ENCODE measurements at places on chromosomes 12 and 14.

DNA sequence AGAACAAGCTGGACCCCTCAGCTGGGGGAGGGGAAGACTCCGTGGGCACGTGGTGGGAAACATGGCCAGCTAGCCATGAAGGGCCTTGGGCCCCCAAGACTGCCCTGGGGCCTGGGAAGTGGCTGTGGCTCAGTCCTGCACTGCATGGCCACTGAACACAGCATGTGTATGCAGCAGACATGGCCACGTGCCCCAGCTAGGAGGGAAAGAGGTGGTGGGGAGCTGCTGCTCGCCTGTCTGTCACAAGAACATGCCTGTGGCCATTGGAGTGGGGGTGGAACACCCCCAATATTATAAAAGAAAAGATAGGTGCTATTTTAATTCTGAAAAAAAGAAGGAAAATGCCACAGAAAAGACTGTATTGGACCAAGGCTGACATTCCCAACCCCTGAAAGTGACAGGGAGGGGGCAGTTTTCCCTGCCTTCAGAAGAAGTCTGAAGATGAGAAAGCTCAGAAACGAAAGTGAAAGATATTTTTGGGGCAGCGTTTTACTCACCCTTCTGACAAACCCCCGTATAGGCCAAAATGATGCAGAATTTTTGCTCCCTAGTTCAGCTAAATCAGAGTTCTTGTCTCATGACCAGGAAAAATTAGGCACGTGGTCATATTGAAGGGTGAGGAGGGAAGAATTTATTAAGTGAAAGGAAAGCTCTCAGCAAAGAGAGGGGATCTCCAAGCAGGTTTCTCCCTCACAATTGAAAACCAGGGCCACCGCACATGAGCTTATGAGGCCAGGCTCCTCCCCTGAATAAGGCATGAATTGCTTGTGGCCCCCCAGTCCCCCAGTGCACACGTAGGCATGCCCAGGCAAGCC, 35.2 kb upstream of the PCNX1 start:
- DNase-seq, result no peak

DNA sequence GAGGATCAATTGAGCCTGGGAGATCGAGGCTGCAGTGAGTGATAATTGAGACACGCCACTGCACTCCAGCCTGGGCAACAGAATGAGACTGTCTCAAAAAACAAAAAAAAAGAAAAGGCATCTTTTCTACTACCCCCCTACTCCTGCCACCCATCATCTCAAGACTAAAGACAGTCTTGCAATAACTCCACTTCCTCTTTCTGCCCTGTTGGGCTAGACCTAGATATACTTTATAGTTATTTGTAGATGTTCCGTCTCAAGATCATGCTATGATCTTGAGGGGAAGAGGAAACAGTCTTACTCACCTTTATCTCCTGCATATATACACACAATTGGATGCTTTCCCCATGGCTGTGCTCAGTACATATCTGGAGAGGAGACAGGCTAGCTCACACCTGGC, 12.1 kb upstream of the ESPL1 start:
- DNase-seq, result no peak

- DNase-seq, result no peak
These were observed 5.3 kb downstream of the BHLHE41 start for GRCh38 chr12:26119391-26119989.

- no peak for DNase-seq
These were observed 83.8 kb upstream of the DNM1L start for GRCh38 chr12:32595251-32595650.

DNA sequence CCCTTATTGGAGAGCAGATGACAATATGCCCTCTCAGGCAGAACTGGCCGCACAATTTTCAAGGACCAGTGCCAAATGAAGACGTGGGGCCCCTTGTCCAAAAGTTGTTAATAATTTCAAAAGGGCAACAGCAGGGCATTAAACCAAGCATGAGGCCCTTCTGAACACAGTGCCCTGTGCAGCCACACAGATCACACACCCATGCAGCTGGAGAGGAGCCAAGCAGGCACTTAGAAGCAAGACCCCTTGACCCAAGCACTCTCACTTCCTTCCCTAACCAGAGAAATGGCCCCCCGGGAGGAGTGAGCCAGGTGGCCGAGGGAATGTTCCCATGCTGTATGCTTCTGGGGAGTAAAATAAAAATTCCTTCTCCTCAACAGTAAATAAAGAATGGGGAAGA, 114.0 kb upstream of the TMPO start:
- DNase-seq, result no peak

DNA sequence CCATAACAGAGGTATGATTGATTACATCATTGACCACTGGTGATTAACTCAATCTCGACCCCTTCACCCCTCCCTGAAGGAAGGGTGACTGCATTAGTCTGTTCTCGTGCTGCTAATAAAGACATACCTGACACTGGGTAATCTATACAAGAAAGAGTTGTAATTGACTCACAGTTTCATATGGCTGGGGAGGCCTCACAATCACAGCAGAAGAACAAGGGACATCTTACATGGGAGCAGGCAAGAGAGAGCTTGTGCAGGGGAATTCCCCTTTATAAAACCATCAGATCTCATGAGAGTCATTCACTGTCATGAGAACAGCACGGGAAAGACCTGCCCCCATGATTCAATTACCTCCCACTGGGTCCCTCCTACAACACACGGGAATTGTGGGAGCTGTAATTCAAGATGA, 55.9 kb upstream of the TMCC3 start:
- DNase-seq, result no peak

DNA sequence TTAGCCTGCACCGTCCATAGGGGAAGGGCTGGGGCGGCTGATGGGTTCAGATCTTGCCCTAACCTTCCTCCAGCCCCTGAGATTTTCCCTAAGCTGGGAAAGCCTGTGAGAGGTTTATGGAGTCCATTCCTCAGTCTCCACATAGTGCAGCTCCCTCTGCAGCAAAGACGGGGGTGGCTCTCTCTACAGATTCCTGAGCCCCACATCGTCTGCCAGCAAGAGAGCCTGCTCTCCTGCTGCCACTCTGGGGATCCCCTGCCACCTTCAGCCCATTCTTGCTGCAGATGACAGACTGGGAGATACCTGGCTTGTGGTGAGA, 3.1 kb downstream of the SMIM41 start:
- DNase-seq, result no peak

DNA sequence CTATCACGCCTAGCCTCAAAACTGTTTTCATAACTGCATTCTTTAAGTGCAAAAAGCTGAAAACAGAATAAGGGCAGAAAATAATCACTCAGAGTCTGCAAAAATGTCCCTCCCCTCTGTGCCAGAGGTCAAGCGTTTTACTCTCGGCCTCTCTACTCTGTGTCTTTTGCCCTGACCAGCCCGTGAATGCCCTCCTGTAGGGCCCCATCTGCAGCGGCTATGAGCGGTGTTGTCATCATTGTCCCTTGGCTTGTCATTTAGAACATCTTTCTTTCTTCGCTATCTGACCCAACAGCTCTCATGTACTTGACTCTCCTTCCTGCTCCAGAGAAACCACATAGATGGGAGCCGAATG, 21.7 kb downstream of the ELK3 start:
- DNase-seq, result no peak

- no peak for DNase-seq
These were observed 1.9 kb downstream of the IFNG-AS1 start for GRCh38 chr12:67991158-67991557.

GRCh38 chr12:22755629-22756028, 130.7 kb downstream of the ETNK1 start:
- DNase-seq, result no peak

- no peak for DNase-seq
These were observed 199.9 kb downstream of the CCDC91 start for GRCh38 chr12:28390206-28390605.

GRCh38 chr14:43407706-43408105, 1099.4 kb downstream of the FSCB start:
- DNase-seq, result no peak

DNA sequence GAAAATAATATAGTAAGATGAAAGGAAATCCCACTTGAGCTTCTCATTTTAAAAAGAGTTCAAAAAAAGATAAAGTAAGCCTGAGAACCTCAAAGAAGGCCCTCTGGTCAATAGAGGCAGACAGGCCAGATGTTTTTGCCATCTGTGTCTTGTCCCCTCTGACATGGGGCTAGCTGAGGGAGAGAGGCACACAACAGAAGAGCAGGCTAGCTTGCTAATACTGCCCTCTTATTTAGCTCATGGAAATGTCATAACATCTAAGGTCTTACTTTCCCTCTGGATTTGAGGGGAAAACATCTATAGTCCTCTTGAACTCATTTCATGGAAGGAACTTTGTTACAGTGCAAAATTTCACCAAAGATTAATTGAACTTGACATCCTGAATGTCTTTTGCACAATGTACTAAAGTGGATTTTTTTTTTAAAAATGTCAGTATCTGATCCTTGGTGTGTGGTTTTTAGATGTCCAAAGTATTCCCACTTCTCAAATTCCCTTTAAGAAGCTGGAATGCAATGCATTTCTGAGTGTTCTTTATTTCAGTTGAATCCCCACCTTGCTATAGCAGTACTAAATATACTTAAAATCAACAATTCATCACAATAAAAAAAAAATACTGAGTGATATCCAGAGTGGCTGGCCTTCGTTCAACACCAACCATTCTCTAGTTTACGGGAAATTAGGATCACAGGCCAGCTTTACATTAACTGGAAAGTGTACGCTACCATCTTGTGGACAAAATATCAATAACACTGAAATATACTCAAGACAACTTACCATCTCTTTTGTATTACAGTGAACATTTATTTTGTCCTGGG, 176.7 kb downstream of the PAH start:
- DNase-seq, result no peak

GRCh38 chr12:60335745-60336144, 739.9 kb downstream of the SLC16A7 start:
- no peak for DNase-seq

DNA sequence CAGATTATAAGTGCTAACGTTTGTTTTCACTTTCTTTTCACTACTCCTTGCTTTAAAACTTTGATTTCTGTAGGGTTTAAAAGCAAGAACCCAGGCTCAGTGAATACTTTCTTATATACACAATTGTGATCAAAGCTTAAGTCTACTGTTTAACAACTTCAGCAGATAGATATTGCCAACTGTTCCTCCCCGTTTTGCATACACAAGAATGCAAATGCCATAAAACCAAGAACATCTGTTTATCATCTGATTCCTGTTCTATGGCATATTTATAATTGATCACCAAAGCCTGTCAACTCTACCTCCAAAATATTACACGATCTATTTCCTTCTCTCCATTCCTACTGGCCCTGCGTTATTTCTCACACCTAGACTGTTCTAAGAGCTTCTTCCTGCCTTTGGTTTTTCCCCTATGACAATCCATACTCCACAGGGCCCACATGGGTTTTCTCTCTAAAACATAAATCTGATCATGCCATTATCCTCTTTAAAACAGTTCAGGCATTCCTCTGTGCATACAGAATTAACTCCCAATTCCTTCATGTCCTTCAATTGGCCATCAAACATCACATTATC, 15.9 kb downstream of the MED13L start:
- no peak for DNase-seq

DNA sequence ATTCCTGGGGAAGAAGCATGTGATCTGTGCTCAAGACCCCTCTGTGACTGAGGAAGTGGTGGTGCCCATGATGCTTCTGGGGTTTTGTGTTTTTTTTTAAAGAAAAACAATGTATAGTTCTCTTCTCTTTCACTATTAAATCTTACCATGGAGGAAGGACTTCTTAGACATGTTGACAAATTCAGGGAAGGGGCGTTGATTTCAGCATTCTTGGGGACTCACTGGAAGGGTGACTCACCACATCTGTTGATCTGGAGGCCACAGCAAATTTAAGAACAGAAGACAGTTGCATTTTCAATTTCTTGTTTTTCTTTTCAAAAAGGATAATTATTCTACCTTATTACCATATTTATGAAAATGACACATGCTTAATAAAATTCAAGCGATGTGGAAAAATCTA, 152.9 kb upstream of the RTL1 start:
- no peak for DNase-seq

- no peak for DNase-seq
These were observed 20.6 kb downstream of the RASSF8 start for GRCh38 chr12:25979059-25979458.

DNA sequence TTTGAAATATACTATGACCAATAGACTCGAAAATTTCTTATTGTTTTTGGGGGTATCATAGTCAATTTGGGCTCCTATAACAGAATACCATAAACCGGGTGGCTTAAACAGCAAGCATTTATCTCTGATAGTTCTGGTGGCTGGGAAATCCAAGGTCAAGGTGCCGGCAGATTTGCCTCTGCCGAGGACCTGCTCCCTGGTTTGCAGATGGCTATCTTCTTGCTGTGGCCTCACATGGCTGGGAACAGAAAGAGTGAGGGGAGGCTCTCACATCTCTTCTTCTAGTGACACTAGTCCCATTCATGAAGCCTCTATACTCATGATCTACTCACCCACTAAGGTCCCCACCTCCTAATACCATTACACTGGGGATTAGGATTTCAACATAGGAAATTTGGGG, 70.7 kb downstream of the BORCS5 start:
- DNase-seq, result no peak

DNA sequence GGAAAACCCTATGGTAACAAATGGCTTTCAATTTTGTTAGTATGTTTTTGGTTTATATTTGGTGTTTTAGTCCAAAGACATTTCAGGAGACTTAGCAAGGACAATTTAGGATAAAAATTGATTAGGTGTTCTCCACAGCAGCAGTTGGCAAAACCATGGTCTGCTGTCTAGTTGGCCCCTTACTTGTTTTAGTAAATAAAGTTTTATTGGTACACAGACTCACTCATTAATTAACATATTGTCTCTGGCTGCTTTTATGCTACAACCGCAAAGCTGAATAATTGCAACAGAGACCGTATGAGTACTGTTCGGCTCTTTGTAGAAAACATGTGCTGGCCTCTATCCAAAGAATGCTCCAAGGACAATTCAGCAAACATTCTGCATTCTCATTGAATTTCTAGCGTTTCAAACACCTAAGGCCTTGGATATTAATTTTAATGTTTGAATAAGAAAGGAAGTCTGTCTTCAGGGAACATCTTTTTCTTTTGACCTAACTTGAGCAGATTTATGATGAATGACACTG, 77.7 kb downstream of the CCDC92 start:
- no peak for DNase-seq

DNA sequence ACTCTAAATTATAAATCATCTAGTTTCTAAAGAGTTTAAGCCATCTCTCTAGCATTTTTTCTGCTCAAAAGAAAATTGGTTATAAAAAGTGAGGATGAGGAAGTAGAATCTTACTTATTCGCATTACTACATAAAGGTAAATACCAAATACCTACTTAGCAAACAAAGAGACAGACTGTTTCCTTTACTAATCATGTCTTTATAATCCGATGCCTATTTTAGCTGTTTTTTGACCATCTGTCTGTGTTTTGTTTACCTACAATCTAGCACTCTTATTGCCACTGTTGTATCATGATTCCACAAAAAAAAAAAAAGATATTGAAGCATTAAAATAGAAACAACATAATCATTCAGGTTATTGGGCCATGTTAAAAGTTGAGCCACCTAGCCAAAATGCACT, 396.2 kb downstream of the PAWR start:
- no peak for DNase-seq

DNA sequence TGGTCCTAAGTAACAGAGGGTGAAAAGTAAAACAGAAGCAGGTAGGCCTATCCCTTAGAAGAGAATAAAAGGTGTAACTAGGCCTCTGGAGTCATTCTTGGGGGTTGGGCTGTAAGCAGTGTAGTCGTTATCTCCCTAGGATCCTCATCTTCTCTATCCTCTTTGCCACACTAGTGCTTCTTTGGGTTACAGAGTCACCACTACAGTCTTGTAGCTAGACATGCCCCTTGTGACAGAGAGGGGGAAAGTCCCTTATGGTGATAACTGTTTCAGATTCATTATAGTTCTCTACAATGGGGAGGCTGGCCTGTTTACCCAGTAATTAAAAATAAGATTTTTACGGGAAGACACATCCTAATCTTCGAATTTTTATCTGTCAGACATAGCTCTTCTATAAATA, 16.4 kb upstream of the SRP54 start:
- no peak for DNase-seq

GRCh38 chr12:104665296-104665695, 208.5 kb downstream of the CHST11 start:
- no peak for DNase-seq
